Cerebellum (tissue), 4 donors: ENCODE measurements at places on chromosomes 4 and X.
A peak's percentile ranks its signal among the peaks of the same experiment; 100 is the strongest.

DNA sequence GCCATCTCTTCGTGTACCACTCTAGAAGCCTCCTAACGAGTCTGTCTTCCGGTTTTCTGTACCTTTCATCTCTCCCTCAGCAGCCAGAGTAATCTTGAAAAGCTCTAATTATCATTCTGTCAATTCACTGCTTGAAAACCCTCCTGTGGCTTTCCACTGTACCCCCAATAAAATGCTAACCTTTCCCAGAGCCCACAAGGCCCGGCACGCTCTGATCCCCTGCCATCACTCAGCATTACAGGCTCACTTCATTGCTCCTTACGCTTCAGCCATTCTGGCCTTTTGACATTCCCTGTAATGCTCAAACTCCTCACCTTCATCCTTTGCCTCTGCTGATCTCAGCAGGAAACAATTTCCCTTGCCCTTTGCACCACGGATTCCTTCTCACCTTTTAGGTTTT lies 112.9 kb downstream of the ARHGAP10 start:
- DNase-seq, result no peak

DNA sequence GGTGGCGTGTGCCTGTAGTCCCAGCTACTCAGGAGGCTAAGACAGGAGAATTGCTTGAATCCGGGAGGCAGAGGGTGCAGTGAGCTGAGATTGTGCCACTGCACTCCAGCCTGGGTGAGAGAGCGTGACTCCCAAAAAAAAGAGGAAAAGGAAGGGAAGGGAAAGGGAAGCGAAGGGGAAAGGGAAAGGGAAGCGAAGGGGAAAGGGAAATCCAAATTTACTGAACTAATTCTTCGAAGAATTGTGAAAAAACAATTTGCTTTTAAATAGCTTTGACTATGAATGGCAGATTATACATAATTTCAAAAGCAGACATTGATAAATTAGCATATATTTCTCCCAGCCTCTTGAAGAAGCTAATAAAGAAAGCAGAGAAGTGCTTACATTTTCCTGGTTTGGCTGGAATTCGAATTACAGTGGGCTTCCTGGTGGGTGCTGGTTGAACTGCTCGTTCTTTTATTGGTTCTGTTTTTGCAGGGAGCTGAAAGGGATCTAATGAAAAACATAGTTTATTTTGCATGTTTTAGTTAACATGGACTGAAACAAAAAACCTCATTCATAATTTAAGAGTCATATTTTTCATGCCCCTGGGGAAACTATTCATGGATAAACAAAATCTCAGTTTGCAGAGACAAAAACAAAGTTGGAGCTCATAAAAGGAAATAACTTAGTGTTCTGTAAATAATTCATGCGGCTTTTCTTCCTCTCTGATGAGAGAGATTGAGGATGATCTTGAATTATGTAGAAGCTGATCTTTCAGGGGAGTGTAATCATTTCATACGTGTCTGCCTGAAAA lies 66.0 kb downstream of the RPS3A start:
- no peak for DNase-seq

DNA sequence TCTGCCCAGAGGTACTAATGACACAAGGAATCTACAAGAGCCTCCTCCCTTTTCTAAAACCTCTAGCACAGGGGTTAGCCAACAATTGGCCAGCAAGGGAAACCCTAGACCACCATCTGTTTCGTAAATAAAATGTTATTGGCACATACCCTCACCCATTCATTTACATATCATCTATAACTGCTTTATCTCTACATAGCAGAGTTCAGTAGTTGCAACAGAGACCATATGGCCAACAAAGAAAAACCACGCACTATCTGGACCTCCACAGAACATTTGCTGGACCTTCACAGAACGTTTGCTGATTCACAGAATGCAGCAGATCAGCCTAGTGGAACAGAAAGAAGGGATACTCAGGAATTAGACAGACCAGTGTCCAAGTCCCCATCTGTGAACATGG lies 9.4 kb downstream of the SLC2A9 start:
- no peak for DNase-seq

DNA sequence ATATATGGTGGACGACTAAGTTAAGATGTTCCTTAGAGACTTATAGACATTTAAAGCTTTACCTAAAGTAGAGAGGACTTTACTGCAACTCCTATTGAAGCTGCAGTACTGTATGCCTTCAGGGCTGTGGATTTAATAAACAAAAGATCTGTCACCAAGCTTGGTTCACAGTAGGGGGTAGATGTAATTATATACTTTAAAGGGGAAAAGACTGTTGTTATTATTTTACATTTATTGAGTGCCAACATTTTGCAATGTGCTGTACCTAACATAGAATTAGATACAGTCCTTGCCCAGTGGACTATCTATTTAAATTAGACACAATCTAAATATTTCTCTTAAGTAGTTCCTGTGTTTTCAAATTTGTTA lies 67.2 kb downstream of the SLIT2 start:
- DNase-seq, result no peak

GRCh38 chr4:10003666-10004065 lies 17.6 kb downstream of the SLC2A9 start:
- DNase-seq, result no peak

GRCh38 chr4:2288051-2288541 lies 26.2 kb upstream of the MXD4 start:
- DNase-seq, result no peak

DNA sequence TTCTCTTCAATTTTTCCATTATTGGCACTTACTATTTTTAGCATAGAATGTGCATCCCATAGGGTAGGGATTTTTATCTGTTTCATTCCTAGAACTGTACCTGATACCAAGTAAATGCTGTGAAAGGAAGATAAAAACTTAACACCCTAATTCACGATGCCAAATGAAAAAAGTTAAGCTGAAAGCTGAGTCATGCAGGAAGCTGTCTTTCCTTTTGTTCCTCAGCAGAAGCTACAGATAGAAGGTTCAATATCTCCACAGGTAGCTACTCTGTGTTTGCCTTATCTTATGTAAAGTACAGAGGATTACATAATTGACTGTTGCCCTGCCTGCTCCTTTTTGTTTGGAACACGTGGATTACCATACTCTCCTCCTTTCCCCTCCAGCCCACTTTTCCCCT lies 77.0 kb downstream of the LRP2BP start:
- DNase-seq, result peak; percentile 11

DNA sequence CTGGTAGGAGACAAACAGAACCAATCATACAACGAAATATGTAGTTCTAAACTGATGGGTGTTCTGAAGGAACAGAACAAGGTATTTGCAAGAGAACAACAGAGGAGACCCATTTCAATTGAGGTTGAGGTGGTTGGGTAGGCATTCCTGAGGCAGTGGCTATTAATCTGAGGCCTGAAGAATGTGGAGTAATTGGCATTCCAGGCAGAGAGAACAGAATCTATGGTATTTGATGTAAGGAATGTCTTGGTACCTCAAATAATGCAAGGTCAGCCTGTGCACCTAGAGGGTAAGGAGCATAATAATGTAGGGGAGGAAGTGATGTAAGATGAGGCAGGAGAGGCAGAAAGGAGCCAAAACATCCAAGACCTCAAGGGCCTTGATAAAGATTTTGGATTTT lies 109.5 kb upstream of the TEX13C start:
- no peak for DNase-seq

- no peak for DNase-seq
These were observed 4.2 kb upstream of the LEF1 start for GRCh38 chr4:108172753-108173598.

DNA sequence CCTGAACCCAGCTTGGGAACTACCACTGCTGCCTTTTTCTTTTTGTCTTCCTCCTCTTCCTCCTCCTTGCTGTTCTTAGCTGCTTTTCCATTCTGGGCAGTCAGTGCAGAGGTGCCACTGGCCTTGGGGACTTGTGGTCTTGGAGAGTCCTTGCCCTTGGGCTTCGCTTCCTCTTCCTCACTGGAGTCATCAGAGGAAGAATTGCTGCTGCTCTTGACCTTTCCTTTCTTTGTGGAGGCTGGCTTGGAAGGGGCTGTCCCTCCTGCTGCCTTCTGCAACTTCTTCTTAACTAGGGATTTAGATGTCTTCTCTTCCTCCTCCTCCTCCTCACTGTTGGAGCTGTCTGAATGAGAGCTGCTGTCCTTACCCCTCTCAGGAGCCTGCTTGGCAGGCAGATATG lies 53.2 kb downstream of the FAM9B start:
- DNase-seq, result no peak

GRCh38 chr4:121951521-121952110 lies at the start of gene TRPC3:
TSS of gene TRPC3 (minus strand) at chr4:121952060. CDS start at chr4:121951680, 380 bp downstream.
- DNase-seq, result no peak

- no peak for DNase-seq
These were observed 41.5 kb upstream of the SMIM10 start for GRCh38 chrX:134949271-134949670.

- DNase-seq, result peak; percentile 38
These were observed 32.9 kb downstream of the HTT-AS start for GRCh38 chr4:3041192-3042142.
